ENCODE measurements at places on chromosomes 12 and 14.

DNA sequence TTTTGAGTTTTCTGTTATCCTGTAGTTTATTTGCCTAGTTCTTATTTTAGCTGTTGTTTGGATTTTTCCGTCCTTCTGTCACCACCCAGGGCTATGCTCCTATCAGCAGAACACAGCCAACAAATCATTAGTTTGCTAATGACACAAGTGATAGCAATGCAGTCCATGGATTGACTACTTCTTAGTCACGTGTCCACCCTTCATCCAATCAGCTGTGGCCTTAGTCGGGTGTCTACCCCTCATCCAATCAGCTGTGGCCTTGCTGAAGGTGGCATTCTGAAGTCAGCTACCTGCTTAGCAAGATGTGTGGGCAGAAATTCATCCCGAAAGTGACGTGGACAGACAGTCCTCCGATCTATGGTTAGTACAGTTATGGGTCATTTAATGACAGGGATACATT lies 182.3 kb downstream of the GALC start:
- no peak for DNase-seq

DNA sequence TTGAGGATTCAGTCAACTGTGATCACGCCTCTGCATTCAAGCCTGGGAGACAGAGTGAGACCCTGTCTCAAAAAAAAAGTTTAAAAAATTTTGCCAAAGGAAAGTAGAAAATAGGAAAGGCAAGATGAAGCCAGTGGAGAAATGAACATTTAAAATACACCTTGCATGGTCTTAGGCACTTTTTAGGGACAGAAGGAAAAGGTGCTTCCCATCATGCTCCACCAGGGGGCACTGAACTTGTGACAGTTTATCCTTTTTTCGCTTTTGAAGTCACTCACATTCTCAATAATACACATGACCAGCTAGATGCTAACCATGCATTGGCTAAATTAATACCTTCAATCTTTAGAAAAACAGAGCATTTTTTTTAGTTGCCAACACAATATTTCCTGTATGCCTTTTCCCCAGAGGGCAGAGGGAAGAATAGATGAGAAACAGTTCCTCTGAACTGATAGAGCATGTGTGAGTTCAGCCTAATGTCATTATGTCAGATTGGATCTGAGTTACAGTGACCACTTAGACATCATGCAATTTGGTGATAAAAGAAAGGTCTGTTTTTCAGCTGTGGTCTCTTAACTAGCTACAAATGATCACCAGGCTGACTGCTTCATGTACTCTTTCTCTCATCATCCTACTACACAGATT lies 221.8 kb upstream of the SSTR1 start:
- DNase-seq: peak; percentile 59

GRCh38 chr12:70849265-70849960 lies 71.1 kb downstream of the PTPRR start:
- DNase-seq: no peak

- DNase-seq: no peak
Measured at GRCh38 chr12:3670083-3670620, 82.8 kb downstream of the CRACR2A start.

DNA sequence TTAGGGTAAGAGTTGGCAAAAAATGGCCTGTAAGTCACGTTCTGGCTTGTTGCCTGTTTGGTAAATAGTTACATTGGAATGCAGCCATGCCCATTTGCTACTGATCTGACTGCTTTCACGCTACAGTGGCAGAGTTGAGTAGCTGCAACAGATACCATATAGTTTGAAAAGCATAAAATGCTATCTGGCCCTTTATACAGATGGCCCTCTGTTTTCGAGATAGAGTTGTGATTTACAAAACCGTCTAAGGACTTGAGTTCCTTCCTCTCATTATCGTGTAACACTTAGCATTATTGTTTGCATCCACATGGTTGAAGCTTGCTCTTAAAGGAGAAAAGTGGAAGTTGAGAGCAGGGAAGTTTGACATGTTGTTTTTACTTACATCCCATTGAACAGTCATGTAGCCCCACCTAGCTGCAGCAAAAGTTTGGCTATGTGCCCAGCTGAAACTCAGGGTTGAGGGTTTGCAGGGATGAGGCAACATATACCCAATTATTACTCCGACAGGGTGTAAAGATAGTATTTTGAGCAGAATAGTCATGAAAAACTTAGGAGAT lies 11.3 kb upstream of the SCFD1 start:
- no peak for DNase-seq

GRCh38 chr12:132514838-132515237 lies 24.9 kb downstream of the FBRSL1 start:
- no peak for DNase-seq

DNA sequence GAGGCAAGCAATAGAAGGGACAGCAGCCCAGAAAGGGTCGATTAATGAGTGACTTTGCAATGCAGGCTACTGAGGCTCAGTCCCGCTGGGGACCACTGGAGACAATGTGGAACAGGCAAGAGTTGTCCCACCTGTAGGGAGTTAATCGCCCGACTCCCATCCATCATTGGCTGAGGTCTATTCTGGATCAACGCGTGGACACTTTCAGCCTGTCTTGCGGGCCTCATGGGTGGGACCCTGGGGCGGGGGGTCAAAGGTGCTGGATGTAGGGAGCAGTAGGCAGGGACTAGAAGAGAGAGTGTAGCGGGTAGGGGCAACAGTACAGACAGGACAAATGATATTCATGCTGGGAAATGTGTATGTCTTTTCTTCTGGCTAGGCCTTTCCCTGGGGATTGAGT lies 6.1 kb downstream of the IFI27L2 start:
- DNase-seq: no peak

GRCh38 chr14:65170318-65170717 lies 68.0 kb upstream of the MAX start:
- DNase-seq: no peak

- no peak for DNase-seq
Measured at GRCh38 chr14:43001731-43002130, 1395.1 kb downstream of the LRFN5 start.

- DNase-seq: no peak
Measured at GRCh38 chr14:53711205-53711604, 245.4 kb downstream of the BMP4 start.

GRCh38 chr12:130074661-130075406 lies 87.4 kb upstream of the FZD10 start:
- no peak for DNase-seq

GRCh38 chr12:123034022-123034541 lies 53.6 kb downstream of the ARL6IP4 start:
- no peak for DNase-seq

DNA sequence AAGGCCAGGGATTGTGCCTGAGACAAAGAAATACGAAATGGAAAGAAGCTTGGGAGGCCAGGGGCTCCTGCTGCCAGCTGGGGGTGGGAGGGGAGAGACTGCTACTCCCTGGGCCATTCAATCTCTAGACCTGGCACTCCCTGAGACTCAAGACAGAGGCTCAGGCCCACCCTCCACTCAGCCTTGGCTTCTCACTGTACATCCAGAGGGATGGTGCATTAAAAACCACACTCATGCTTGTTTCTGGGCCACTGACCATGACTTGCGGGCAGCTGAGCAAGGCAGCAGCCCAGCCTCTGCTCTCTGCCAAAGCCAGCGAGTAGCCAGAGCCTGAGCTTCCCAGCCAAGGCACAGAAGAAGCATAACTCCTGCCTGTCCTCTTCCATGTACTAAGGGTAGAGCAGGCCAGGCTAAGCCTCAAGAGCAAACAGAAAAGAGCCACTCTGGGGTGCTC lies 41.5 kb downstream of the PITPNM2 start:
- DNase-seq: no peak

- DNase-seq: no peak
Measured at GRCh38 chr14:41313196-41313595, 293.5 kb upstream of the LRFN5 start.

DNA sequence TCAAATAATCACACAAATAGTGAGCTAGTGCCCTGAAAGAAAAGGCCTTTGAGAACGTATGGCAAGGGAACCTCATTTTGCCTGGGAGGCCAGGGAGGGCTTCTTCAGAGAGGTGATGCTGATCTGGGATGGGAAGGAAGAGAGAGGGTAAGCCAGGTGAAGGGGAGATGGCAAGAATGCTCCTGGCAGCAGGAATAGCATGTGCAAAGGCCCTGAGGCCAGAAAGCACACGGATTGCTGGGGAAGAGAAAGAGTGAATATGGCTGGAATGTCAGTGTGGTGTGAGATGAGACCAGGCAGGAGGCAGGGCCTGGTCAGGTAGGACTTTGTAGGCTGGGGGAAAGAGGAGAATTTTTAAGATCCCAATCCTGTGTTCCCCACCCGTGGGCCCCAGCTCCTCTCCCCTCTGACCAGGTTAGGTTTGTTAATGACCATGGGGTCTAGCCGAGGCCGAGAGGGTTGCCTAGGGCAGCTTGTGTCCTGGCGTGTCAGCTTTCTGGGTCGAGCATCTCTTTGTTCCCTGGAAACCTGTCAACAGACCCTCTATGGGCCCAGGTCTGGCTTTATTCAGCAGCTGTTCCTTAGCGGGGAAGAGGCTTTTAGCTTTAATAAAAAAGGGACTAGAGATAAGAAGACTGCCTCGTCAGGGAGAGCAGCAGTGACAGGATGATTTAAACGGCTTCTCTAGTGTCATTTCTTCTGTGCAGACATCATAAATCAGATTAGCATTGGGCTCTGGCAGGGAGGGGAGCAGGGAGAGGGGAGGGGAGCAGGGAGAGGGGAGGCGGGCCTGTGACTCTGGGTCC lies 123.4 kb downstream of the ADCK1 start:
- no peak for DNase-seq

Data from mucosa of descending colon (tissue), 3 donors.